ENCODE measurements at places on chromosomes 7 and 10. TPM values are rescaled to one million over a fixed set of nuclear protein-coding genes. Genes with fewer than 3 reads are reported as not detected.
A peak's percentile ranks its signal among the peaks of the same experiment; 100 is the strongest.

- H3K27me3 ChIP-seq, result peaks cover 13% of the 10 kb centered on the region
- no peaks in the 10 kb centered on the region for H3K36me3 ChIP-seq
- no peaks in the 10 kb centered on the region for H3K4me1 ChIP-seq
Observed at GRCh38 chr7:156017431-156017830, 205.2 kb upstream of the SHH start.

- no peak overlapping the region for H3K27ac ChIP-seq
- H3K4me1 ChIP-seq, result no peaks in the 10 kb centered on the region
- DNase-seq, result no peak
- no peaks in the 10 kb centered on the region for H3K36me3 ChIP-seq
Observed at GRCh38 chr10:57982091-57982490, 285.6 kb downstream of the IPMK start.

The MICU1 gene
- 43.2 TPM for total RNA-seq

The HDAC9 gene
- 28.3 TPM for total RNA-seq

The SUN3 gene
- not detected for total RNA-seq

The CTAGE15 gene
- not detected for total RNA-seq

DNA sequence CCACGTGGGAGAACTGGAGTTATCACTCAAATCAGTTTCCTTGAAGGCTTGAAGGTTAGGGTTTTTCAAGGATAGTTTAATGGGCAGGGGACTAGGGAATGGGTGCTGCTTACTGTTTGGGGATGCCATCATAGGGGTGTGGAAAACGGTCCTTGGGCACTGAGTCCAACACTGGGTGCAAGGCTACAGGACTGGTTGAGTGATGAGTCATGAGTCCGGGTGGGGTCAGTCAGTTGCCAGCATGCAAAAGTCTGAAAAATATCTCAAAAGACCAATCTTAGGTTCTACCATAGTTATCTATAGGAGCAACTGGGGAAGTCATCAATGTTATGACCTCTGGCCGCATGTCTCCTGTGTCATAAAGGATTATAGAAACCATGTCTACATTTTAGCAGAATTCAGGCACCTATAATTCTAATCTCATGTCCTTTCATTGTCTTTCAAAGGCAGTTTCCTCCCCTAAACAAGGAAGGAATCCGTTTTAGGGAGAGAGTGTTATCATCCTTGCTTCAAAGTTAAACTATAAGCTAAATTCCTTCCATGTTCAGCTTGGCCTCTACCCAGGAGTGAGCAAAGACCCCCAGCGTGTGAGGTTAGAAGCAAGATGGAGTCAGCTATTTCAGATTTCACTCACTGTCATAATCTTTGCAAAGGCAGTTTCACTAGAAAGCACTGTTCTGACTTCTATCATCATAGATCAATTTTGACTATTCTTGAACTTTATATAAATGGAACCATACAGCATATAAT lies 94.5 kb downstream of the COL26A1 start:
- no peaks in the 10 kb centered on the region for H3K36me3 ChIP-seq
- H3K4me1 ChIP-seq, result no peaks in the 10 kb centered on the region
- H3K27ac ChIP-seq, result no peak overlapping the region
- H3K27me3 ChIP-seq, result no peaks in the 10 kb centered on the region

DNA sequence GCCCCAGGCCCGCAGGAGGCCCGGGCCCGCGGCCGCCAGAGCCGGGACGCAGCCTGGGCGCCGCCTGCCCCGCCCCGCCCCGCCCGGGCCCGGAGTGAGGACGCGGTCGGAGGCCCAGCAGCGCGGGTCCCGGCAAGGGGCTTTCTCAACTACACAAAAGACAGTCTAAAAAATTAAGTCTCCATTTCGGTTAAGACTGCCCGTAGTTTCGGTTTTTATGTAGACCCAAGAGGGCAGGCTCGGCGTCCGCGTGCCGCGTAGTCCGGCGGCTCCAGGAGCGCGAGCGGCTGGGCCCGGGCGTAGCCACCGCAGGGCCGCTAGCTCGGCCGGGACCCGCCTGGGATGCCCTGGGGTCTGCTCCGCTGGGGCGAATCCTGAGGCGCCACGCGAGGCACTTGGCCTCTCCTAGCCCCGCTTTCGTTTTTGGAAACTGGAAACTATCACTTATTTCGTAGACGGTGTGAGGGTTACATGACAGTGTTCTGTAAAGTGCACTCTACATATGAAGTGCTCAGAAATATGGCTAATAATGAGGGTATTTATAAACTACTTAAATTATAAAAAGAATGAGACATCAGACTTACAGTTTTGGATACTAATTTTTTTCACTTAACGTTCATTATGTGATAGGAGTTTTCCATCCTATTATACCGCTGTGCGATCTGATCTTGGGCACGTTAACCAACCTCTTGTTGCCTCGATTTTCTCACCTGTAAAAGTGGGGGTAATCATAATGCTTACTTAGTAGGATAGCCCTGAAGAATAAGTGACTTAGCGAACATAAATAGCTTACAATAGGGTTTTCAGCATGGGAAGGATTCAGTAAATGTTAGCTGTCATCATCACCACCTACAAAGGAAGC lies 573 bp downstream of the BLVRA start:
- no peaks in the 10 kb centered on the region for H3K27me3 ChIP-seq
- peak; percentile 54 for DNase-seq
- H3K27ac ChIP-seq, result peak overlapping the region; percentile 69
- H3K36me3 ChIP-seq, result no peaks in the 10 kb centered on the region
- H3K4me3 ChIP-seq, result peak overlapping the region; percentile 69

The INA gene
- total RNA-seq, result 14.1 TPM

DNA sequence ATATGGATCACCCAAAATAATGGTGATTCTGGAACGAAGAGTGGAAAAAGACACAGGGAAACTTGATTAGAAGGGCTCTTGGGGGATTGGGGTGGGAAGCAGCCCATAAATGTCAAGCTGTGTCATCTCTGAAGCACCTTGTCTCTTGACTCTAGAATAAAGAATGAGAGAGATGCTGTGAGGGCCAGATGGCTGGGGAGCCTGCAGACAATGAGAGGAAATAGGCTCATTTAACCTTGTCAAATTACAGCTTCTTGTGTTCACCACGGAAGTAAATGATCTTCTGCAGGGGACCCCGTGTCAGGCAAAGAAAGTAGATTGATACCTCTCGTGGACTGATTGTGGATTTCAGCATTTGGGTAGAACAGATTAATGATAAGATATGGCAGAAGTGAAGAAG lies 159.3 kb downstream of the ST7 start:
- no peak overlapping the region for H3K27ac ChIP-seq
- H3K36me3 ChIP-seq, result no peaks in the 10 kb centered on the region
- peaks cover 9% of the 10 kb centered on the region for H3K4me1 ChIP-seq
- no peaks in the 10 kb centered on the region for H3K27me3 ChIP-seq
- no peak for DNase-seq

- no peak overlapping the region for H3K4me3 ChIP-seq
- no peaks in the 10 kb centered on the region for H3K36me3 ChIP-seq
- no peak overlapping the region for H3K27ac ChIP-seq
- peaks cover 2% of the 10 kb centered on the region for H3K4me1 ChIP-seq
- no peaks in the 10 kb centered on the region for H3K27me3 ChIP-seq
Observed at GRCh38 chr7:134697205-134697886, 50.7 kb downstream of the BPGM start.

The TMEM270 gene
- total RNA-seq, result not detected

DNA sequence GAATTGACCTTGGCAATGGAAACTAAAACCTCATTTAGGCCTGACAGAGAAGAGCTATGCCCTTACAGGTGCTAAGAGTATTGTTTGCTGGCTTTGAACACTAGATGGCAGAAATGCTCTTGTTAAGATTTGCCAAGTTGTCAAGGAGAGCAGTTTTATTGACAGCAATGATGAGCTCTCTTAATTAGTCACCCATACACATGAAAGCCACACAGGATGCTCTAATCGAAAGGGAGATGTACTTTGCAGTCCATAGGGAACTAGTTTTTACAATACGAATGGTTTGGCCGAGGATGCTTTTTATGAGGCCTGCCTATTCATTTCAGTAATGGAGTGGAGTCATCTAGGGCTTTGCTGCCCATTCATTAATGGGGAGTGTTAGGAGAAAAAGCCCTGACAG lies 45.4 kb upstream of the MBL2 start:
- H3K36me3 ChIP-seq, result no peaks in the 10 kb centered on the region
- no peaks in the 10 kb centered on the region for H3K27me3 ChIP-seq
- DNase-seq, result peak; percentile 53

The EPHA1 gene
- 1.7 TPM for total RNA-seq

DNA sequence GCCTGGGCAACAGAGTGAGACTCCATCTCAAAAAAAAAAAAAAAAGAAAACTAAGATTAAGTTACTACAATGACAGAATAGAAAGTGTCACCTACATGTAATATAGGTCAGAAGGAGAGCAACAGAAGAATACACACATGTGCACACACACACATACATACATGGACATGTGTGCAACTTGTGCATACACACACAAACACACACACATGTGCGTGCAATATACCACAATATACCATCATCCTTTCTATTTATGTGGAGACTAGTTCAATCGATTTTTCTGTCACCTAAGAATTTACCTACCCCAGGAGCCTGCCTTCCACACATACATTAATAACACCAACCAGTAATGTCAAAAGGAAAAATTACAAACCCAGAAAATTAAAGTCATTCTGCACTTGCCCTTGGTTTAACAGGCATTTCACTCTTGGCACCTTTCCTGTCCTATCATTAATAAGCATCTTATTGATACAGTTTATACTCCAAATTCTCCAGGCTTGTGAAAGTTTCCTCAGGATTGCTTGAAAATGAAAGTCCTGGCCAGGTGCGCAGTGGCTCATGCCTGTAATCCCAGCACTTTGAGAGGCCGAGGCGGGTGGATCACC lies 2.5 kb downstream of the PNLIPRP1 start:
- no peaks in the 10 kb centered on the region for H3K27me3 ChIP-seq
- no peaks in the 10 kb centered on the region for H3K4me1 ChIP-seq
- no peak for DNase-seq
- H3K27ac ChIP-seq, result no peak overlapping the region
- H3K36me3 ChIP-seq, result no peaks in the 10 kb centered on the region

The NUTM2A gene
- 1.1 TPM for total RNA-seq

- DNase-seq, result peak; percentile 60
- peaks cover 54% of the 10 kb centered on the region for H3K4me1 ChIP-seq
- H3K27me3 ChIP-seq, result no peaks in the 10 kb centered on the region
- no peak overlapping the region for H3K27ac ChIP-seq
- peaks cover 4% of the 10 kb centered on the region for H3K36me3 ChIP-seq
- no peak overlapping the region for H3K4me3 ChIP-seq
Observed at GRCh38 chr7:16651396-16652239, 5.6 kb downstream of the BZW2 start.

GRCh38 chr7:105854498-105854897 lies 21.9 kb downstream of the ATXN7L1 start:
- no peaks in the 10 kb centered on the region for H3K27me3 ChIP-seq
- peaks cover 31% of the 10 kb centered on the region for H3K4me1 ChIP-seq
- peak overlapping the region; percentile 44 for H3K27ac ChIP-seq
- no peaks in the 10 kb centered on the region for H3K36me3 ChIP-seq

Measured in A673 (cell line).